ENCODE measurements at places on chromosomes 11 and 22. TPM values are rescaled to one million over a fixed set of nuclear protein-coding genes. Genes with fewer than 3 reads are reported as not detected.

The LRRC74B gene
- total RNA-seq: not detected

The NAV2 gene
- total RNA-seq: 5.0 TPM

The BTG4 gene
- not detected for total RNA-seq

The CACNA1I gene
- total RNA-seq: not detected

The EXPH5 gene
- not detected for total RNA-seq

DNA sequence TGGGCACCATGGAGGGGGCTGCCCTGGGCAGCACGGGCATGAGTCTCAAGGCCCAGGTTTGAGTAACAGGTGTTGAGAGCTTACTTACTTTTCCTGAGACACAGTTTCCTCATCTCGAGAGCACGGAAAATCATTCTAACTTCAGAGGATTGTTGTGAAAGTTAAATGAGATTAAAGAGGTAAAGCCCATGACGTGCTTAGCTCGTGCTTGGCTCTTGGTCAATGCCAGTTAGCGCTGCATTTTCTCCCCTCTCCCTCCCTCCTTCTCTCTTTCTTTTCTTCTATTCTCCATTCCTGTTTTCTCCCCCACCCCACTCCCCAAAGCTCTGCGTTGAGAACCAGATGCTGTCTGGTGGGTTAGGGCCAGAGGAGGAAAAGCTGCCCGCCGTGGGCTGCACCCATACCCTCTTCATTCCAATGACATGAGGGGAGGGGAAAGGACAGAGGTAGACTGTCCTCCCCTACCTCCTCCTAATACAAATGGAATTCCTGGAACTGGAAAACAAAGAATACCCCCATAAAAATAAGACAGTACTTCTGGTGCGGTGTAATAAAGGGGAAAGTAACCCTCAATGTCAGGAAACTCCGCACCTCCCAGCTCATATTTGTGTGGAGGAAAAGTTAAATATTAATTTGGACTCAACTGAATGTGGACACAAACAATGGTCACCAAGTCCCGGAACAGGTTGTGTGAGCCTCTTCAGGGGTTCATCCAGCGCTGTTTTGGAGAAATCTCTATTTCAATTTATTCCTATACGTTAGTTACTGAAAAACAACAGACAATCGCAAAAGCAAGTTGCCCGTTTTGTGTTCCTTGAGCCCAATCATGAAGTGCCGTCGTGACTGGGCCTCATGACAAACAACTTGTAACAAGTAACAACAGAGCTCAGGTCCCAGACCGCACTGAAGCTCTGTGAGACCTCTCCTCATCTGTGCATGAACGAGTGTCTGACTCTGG lies 54.8 kb upstream of the B3GAT1 start:
- no peak for DNase-seq

DNA sequence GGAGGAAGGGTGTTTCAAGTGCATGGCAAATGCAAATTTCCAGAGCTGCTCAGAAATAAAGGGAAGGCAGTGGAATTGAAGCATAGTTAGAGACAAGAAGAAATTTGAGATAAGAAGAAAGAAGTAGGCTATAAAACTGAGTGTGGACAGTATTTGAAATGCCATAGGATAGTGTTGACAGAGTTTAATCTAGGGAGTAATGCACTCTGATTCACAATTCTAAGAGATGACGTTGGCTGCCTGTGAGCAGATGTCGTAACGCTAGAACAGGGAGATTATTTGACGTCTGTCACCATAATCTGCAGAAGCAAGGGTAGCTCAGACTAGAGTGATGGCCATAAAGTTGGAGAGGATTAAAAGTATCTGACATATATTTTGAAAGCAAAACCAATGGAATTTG lies 389.9 kb upstream of the KIRREL3 start:
- DNase-seq: no peak

- DNase-seq: no peak
Observed at GRCh38 chr11:27291302-27291889, 71.6 kb downstream of the CCDC34 start.

- no peak for DNase-seq
Observed at GRCh38 chr11:111347002-111347722, 31.9 kb downstream of the POU2AF1 start.

- DNase-seq: peak; percentile 9
Observed at GRCh38 chr11:93577286-93577685, 34.1 kb upstream of the SMCO4 start.

DNA sequence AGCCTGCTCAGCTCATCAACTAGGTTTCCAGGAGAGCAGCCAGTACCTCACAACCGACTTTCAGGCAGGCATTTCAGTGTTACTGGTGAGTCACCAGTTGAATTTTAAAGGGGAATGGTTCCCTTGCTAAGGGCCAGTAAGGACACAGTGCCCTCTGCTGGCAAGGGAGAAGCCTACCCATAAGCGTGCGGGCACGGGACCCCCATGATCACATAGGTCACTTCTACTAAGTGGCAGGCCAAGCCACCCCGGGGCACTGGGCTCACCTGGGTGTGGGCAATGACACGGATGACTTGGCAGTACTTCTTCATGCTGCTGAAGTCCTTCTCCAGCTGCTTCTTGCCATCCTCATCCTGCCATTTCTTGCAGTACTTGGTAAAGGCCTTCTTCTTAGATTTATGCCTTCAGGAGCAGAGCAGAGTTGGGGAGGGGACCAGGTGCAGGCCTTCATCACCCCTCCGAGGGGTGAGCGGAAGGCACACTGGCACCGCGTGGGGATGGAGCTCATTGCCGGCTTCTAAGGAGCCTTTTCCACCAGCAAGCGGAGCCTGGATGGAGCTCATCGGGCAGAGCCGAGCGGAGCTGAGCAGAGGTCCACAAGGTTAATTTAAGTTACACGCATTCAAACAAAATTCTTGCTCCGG lies 2.9 kb downstream of the RPL3 start:
- peak; percentile 80 for DNase-seq

DNA sequence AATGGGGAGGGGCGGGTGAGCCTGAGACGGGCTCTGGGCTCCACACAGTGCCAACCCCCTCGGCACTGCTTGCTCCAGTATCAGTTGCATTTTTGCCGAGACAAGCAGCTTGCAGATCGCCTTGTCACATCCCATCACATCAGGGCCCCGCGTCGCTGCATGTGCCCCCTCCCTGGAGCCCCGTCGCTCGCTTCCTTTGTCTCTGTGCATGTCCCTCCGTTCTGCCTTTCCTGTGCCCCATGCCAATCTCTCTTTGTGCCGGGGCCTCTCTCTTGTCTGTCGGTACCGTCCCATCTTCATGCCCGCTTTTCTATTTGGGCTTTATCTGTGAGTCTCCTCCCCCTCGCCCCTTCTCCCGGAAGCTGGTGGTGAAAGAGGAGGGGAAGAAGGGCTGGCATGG lies 202.2 kb downstream of the CEP164 start:
- no peak for DNase-seq

DNA sequence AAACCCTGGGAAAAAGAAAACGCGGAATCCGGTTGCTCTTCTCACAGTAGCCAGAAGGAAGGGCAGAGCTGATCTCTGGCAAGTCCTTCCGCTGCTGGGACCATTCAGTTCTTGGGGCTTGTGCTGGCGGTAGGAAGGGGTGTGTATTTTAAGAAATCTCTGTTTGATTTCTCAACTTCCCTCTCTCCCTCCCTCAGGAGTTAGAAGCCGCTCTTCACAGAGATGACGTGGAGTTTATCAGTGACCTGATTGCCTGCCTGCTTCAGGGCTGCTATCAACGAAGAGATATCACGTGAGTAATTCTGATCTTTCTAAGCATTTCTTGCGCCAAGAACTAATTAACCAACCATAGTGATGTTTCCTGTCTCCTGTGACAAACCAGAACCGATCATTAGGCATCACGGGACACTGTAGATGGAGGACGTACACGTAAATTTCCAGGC lies 85.9 kb upstream of the SLC25A18 start:
- peak; percentile 4 for DNase-seq

GRCh38 chr11:114061681-114062049 lies 2.2 kb downstream of the ZBTB16 start:
- no peak for DNase-seq

DNA sequence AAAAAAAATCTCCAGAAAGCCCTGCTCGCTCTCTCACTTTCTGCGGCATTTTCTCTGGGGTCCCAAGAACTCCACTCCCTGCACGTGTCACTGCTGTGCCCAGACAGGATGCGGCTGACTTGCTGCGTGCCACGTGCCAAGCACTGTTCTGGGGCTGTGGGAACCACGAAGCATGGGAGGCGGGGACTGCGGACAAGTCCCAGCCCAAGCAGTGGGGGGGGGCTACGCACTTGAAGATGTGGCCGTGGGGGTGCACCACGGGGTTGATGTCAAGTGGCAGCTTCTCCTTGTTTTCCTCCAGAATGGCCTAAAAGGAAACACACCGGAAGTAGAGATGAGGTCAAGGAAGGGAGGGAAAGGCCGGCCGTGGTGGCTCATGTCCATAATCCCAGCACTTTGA lies 10.8 kb downstream of the TTLL12 start:
- no peak for DNase-seq

DNA sequence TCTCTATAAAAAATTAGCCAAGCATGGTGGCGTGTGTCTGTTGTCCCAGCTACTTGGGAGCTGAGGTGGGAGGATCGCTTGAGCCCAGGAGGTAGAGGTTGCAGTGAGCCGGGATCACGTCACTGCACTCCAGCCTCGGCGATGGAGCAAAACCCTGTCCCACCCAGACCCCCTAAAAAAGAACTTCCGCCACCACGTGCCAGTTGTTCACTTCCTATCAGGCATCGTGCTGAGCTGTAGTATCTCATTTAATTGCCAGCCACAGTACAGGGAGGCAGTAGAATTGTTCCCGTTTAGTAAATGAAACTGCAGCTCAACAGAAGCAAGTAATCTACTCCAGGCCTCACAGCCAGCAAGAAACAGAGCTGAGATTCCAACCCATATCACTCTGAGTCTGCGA lies 3.0 kb upstream of the TMEM132A start:
- no peak for DNase-seq

DNA sequence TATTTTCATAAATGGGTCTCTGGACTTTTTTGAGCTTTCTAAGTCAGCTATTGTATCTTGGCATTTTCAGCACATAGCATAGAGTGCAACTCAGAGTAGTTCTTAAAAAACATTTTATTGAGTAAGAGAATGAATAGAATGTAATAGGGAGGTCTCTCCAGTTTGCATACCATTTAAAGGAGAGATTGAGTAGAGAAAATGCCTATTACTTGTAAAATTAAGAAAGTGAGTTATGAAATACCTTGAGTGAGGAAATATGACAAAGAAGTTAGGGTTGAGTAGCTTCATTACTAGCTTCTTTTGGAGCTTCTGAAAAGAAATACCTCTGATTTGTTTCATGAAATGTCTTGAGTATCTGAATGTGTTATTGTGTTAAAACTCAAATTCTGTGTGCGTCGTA lies 140.0 kb downstream of the AASDHPPT start:
- DNase-seq: no peak

- DNase-seq: no peak
Observed at GRCh38 chr22:33515795-33516194, 404.5 kb downstream of the LARGE1 start.

- peak; percentile 37 for DNase-seq
Observed at GRCh38 chr11:2428322-2428795, 16.0 kb downstream of the TRPM5 start.

DNA sequence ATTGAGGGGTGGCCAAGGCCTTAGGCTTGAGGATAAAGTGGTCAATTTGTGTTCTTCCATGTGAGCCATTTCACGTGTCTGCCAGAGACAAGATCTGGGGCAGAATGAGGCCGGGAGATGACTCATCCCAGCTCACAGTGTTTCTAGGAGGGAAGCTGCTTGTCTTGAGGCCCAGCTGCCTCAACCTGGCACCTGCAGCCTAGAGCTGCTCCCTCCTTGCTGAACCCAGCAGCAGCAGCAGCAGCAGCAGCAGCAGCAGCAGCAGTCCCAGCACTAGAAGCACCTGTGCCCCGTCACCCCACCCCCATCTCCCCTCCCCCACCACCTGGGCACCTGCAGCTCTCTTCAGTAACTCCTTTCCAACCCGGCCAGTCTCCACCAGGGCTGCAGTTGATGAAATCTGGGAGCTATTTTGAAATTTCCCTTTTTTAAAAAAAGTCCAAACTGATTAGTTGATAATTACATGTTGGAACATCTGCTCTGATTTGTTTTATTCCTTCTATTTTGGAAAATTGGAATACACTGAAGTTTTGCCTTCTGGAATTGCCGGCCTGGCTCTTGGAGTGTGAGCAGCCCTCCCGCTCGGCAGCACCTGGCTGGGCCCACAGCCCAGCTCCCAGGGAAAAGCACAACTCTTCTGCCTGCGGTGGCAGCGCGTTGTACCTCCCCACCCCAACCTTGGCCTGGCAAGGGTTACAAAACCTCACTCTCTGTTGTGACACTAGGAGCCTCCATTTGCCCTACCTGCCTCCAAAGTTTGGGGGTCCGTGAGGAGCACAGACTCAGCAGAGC lies 143.5 kb downstream of the NXPE2 start:
- DNase-seq: peak; percentile 57

DNA sequence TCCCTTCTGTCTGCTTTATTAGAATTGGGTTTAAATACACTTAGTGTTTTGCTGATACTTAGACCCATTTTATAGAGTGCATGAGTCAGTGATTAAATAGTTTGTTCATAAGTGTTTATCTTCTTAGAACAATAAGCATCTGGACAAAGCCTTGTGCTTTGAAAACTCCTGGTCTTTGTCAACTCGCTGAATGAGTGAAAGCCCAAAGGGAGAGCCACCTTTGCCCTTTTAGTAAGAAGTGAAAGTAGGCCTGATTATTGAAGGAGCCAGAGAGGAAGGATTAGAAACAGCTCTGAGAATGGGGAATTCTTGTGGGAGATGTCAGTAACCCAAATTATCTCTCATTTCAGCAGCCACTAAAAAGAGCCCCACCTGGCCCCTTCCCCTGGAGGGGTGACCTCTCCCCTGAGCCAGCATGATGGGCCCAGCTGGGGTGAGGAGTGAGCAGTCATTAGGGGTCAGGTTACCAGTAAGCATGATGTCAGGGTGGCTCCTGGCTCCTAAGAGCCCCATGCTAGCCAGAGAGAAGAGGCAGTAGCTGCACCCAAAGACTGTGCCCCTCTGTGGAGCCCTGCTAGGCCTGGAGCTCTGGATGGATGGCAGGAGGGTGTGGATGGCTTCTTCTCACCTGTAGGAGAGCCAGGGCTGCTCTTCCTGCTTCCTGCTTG lies 125.1 kb upstream of the E2F8 start:
- peak; percentile 28 for DNase-seq

DNA sequence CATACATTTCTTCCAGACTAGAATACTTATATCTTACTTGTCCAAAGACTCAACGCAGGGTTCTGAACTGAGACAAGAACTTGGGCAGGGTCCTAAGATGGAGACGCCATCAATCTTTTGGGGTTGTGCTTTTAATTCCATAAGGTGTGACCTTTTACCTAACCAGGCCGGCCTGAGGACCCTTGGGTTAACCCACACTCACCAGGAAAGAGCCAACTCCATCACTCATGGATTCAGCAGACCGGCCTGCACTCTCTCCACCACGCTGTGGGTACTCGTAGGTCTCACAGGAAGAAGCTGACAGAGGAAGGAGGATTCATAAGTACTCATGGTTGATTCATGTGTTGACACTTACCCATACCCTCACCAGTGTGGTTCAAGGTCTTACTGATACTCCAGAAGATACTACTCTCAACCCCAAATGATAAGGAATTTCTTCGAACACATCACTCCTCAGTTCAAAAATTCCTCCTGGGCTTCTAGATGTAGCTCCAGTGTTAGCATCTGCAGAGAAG lies 36.2 kb downstream of the USP35 start:
- DNase-seq: no peak
